ENCODE measurements at places on chromosomes 16 and 17.

DNA sequence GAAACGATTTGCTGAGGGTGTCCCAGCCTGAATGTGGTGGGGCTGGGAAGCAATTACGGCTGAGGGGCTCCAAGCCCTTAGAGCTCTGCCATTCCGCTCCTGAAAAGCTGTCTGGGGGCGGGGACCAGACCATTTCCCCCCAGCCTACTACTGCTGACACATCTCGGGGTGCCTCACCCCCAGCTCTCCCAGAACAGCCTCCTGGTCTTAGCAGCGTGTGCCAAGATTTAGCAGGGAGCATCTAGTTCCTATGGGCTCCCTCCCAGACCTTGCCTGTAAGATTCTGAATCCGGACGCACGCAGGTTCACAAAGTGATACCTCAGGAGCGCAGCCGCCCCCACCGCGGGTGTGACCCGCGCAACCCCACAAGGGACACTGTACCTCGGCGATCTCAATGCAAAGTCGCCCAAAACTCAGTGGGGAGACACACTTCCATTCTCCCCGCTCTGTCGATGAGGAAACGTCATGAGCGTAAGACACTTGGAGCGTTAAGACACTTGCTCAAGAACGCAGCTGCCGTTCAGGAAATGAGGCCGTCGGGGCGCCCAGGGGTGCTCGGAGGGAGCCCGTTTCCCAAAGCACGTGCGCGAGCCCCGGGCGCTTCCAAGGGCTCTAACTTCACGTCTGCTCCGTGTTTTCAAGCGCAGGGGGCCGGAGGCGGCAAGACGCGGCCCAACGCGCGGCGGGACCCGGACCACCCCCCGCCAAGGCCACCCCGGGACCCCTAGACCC, 629 bp downstream of the GEMIN4 start:
- DNase-seq = peak; percentile 55

- no peak for DNase-seq
These were observed 454.9 kb downstream of the SOX9 start for GRCh38 chr17:72575542-72576233.

- DNase-seq = no peak
These were observed 150.5 kb upstream of the SOX9 start for GRCh38 chr17:71970312-71970711.

- no peak for DNase-seq
These were observed 106.3 kb upstream of the PSMD7 start for GRCh38 chr16:74190292-74190691.

DNA sequence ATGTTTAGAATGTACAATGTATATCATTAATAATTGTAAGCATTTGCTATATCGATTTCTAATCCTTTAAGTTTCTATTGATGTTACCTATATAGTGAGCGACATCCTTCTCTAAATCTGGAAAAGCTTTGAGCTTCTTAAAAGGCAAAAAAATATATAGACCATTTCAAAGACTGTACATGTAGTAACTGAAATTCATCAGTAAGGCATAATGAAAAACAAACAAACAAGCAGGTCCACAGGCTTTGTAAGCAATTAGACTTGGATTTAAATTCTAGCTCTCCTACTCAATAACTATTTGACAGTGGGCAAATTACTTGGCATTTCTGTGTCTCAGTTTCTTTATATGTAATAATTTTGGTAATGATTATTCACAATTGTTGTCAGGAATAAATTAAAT, 51.7 kb upstream of the NACA2 start:
- DNase-seq = no peak

GRCh38 chr17:44733753-44734152, 25.0 kb upstream of the ADAM11 start:
- DNase-seq = no peak

DNA sequence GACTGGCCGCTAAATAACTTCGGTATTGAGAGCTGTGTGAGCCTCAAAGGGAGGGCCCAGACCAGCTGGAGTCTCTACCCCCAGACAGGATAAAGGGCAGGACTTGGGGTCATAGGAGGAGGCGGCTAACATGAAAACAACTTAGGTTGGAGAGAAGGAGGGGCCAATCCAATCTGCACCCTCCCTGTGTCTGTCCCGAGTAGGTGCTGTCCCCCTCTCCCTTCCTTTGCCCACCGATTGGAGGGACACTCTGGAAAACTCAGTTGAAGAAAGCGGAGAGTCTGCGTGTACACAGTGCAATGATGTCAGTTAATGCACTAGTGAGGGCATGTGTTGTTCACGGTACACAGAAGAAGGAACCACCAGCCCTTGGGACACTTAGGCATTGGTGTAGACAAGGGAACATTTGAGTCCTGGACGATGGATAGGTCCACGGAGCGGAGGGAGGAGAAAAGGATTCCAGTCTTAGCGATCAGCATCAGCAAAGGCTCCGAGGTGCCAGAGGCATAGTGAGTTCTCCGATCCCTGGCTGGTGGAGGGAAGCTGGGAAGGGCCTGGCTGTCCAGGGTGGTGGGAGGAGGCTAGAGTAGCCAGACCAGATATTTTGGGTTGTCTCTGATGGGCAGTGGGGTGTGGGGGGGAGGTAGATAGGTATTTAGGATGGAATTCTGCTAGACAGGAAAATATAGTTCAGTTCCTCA, 761 bp downstream of the NOL3 start:
- DNase-seq = no peak

GRCh38 chr17:44197980-44198720, 1.5 kb downstream of the ATXN7L3 start:
- DNase-seq = peak; percentile 65

DNA sequence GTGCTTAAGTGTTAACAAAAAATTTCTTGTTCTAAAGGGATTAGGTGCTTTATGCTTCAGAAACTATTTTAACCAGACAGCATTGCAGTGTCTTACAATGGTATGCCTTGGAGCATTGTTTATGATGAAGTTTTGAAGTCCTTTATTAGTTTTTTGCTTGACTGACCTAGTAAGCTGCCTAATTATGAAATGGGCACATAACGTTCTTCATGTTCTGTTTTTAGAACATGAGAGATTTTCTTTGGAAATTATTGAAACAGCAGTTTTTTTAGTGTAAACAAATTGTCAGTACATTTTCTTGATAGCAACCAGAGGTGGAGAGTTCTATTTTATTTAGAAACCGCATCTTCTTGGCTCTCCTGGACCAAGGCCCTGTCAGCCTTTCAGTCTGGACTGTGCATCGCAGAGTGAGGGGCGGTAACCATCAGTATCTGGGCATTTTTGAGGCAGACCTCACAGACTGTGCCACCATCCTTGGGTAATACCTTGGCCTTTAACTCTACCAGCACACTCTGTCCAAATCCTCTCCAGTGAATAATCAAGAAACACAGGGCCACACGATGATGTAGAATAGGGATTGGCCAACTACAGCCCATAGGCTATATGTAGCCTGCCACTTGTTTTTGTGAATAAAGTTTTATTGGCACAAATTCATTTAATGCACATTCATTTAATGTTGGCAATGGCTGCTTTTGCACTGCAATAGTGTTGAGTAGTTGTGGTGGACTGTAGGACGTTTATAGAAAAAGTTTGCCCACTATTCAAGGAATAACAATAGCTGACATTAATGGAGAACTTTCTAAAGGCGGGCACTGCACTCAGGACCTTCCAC, 81.1 kb downstream of the VPS35L start:
- DNase-seq = no peak

GRCh38 chr17:43308999-43309398, 75.2 kb upstream of the RNU2-1 start:
- no peak for DNase-seq

DNA sequence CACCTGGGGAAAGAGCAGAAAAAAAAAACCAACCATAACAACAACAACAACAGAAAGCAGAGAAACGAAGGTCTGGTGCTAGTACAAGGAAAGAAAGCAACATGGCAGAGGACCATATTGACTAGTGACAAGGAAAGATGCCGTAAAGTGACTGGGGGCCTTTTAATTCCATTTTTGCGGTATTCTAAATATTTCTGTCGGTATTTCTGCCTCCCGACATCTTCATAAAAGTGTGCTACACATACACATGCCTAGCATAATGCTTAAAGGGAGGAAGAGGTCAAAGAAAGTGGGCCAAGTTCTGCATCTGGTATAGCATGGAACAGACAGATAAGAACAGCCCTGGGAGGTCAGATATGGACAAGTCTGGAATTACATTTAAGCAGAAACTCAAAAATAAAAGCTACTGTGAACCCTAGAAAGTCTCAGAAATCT, 19.5 kb upstream of the RNF43 start:
- DNase-seq = no peak

GRCh38 chr16:8567355-8568230, 22.7 kb downstream of the TMEM114 start:
- peak; percentile 77 for DNase-seq
